ENCODE measurements at places on chromosomes 12 and 14.

DNA sequence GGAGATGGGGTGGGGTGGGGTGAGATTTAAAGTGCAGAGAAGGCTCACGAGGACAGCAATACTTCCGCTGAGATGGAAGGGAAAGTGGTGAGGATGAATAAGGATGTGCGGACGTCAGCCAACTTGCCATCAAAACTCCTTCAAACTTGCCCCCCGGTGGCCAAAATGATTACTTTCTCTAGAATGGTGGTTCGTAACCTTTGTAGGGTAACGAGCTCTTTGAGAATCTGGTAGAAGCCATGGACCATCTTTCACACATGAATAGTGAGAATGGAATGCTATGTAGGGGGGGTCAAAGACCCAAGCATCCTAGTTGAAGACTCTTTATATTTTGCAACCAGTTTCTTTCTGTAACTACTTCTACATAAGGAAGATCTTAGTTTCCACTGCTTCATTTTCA is 245.9 kb upstream of the DDHD1 start:
- DNase-seq: no peak

DNA sequence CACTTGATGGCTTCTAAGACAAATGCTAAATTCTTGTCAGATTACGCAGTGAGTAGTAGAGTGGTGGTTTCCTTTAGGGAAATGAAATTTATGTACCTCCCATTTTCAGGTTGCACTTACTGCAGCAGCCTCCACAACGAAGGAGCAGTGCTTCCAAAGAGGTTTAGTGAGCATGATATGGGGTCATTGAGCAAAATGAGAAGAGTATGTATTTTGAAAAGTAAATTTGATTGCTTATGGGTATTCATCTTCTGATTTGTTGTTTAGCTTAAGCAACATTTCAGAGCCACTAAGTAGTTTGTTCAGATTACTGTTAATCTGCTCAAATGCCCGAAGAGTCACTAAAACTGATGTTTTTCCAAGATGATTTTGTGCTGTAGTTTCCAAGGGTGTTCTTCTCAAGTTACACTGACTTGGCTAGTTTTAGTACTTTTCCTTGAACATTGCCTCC is 493.6 kb downstream of the PCNX1 start:
- no peak for DNase-seq

DNA sequence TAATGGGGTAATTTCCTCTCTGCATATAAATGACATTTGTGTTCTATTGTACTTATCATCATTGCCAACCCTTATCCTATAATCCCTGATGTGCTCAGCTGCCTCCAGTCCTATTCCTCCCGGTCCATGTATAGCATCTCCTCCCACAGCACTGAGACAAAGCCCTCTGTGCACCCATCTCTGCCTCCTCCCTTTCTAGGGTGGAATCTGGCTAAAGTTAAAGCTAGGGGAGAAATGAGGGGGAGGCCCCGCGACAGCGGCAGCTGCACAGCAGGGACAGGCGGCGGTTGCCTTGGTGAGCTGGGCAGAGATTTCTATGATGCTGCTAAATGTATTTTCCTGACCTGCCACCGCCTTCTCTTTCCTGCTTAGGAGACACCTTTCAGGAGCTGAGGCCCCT is 12.8 kb upstream of the ZDHHC22 start:
- no peak for DNase-seq

DNA sequence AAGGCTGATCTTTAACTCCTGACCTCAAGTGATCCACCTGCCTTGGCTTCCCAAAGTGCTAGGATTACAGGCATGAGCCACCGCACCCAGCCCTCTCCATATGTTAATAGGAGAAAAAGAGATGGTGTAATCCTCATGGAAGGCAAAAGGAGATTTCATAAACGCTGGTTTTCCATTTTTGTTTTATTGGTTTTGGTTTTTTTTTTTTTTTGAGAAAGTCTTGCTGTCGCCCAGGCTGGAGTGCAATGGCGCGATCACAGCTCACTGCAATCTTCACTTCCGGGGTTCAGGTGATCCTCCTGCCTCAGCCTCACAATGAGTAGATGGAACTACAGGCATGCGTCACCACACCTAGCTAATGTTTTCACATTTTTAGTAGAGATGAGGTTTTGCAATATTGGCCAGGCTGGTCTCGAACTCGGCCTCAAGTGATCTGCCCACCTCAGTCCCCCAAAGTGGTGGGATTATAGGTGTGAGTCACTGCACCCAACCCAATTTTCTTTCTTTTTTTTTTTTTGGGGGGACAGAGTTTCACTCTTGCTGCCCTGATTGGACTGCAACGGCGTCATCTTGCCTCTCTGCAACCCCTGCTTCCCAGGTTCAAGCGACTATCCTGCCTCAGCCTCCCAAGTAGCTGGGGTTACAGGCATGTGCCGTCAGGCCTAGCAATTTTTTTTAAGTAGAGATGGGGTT is 8.1 kb downstream of the PTGES3 start:
- no peak for DNase-seq

GRCh38 chr12:69569236-69569635 is 16.0 kb upstream of the CCT2 start:
- DNase-seq: no peak

DNA sequence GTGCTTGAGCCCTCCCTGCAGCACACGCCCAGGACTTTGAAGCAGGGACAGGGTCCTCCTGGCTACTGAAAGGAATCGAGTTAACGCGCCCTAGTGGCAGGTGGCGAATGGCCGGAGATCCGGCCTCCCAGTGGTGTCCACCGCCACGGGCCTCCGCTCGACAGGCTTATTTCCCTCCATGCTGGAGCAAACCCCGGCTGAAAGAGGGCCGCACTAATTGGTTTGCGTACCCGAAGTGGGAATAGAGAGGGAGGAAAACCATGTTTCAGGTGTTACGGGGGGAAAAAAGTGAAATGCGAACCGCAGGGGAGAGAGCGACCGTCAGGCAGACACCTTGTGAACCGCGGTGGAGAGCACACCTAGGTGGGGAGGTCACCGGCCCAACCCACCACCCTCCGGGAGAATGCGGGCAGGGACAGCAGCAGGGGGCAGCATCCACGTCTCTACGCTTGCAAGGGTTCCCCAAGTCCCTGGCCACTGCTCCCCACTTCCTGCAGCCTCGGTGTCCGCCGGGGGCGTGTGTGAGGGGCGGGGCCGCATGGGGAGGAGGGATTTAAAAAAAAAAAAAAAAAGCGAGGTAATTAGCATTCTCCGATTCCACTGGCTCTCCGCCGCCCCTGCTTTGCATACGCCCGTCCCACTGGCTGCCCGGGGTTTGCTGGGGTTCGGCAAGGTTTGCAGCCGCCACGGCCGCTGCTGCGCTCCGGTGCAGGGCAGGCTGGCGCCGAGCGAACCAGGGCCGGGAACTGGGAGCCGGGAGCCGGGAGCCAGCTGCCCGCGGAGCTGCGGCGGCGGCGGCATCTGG is 224.6 kb upstream of the CRY1 start:
- peak; percentile 90 for DNase-seq

DNA sequence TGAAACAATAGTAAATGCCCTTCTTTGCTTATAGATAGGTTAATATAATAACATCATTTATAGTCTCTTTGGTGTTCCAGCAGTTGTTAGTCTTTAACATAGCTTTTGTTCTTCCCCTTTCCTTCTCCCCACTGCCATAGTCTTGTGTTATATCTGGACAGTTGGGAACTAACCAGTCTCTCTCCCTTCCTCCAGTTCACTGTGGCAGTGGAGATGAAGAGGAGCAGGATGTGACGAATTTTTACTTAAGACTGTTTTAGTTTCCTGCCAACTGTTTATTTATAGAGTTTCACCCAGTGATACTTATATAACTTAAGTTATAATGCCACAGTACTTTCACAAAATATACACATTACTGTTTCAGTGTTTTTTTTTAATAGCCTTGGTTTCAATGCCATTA is 277.4 kb downstream of the PDZRN4 start:
- no peak for DNase-seq

- DNase-seq: peak; percentile 73
These were observed 20.3 kb downstream of the PRICKLE1 start for GRCh38 chr12:42568952-42569915.

DNA sequence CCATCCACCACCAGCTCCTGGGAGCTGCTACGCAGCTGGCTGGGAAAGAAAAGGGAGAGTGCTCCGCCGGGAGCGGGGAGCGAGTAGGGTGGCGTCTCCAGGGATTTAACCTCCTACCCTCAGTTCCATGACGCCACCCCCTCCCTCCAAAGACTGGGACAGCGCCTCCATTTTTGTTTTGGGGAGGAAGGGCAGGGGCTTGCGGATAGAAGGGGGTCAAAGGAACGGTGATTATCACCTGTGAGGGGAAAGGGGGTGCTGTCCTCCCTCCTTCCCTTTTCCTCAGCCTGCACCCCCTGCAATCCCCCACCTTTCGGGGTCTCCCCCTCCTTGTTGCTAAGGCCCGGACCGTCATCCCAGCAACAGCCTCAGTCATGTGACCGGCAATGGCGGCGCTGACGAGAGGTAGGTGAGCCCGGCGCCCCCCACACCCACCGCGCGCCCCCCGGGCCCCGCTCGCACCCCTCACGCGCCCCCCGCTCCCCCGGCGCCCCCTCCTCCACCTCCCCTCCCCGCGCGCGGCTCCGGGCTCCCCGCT is at the start of gene DTX3:
DTX3 (plus strand) TSS at position 371 of the 538 bp plus-strand sequence. CDS start 1,694 bp downstream, outside the sequence.
- peak; percentile 75 for DNase-seq

DNA sequence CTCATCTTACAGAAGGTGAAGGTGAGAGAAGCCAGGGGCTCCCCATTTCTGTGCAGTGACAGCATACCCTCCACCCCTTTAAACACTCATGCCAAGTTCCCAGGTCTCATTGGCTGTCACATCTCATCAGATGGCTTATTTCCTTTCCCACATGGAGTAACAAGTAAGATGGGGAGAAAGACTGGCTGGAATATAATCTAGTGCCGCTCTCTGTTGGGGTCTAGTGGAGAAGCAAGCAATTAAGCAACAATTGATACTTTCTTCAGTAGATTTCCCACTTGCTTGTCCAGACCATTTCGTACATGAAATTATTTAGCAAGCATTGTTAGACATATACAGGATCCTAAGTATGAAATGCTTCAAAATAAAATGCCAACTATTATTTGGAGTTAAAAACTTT is 92.2 kb downstream of the SLC5A8 start:
- peak; percentile 46 for DNase-seq

DNA sequence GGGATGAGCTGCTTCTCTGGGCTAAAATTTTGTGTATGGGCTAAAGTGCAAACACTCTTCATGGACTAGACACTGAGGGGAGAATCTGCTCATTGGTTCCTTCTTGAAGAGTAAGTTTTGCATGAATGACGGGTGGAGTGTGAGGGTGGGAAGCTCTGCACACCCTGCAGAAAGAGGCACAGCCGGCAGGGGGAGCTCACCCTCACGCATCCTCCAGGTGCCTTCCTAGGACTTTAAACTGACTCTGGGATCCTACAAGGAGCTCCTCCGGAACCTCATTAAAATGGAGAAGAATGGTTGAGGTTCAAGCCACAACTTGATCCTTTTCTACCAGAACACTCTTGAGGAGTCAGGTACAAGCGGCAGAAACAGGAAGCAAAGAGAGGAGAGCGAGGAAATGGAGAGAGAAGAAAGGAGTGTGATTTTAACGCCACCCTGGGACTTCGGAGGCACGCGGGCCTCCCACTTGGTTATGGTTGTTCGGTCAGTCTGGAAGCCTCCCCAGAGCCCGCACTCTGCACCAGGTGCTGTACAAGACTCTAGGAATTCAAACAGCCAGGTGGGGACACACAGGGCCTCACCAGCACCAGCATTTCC is 87.5 kb downstream of the SETD3 start:
- DNase-seq: peak; percentile 23

- DNase-seq: no peak
These were observed 471.2 kb downstream of the ATP23 start for GRCh38 chr12:58412461-58413060.

DNA sequence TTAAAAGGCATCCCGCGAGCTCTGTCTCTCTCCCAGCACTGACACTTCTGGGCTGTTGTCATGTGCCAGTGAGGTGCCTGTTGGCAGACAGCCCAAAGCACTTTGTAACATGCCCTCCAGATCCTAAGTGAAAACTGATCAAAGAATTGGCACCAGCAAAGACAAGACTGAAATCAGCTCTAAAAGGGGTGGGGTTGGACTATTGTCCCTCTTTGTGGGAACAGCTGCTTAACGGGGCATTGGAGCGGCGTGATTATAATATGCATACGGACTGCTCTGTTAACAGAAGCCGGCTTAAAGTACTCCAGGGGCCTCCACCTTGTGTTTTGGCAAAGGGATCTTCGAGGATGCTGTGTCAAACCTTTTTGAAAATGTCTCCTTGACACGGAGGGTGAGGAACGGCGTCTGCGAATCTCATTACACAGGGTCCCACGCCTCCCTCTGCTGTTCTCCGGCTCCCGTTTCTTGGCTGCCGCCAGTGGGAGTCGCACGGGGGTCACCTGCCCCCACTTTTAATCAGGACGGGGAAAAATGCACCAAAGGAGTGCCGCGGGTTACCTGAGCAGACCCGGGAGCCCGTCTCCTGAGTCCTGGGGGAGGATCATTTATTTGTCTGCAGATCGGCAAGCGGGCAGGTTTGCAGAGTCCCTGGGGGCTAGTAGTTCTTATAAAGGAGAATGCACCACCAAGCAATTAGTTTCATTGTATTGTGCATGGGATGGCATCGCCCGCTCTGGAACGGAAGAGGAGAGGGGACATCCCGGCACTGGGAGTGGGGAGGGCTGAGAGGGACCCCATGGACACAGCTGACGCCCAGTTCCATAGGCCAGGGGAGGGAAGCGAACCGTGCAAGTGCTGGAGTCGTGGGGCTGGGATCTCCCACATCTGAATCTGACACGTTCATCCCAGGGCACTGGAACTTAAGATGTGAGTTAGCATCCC is 44.3 kb downstream of the SPRING1 start:
- peak; percentile 85 for DNase-seq

DNA sequence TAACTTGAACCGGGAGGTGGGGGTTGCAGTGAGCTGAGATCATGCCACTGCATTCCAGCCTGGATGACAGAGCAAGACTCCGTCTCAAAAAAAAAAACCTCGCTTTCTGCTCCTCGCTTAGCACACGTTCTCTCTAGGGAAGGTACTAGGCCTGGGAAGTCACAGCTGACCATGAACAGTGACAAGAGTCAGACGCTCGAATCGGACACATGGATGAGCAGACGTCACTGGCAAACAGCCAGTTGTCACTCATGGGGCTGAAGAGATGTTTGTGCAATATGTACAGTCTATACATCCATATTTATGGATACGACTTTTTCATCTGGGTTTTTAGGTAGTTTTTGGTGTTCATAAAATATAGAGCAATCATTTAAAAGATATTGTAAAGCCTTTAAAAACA is 19.4 kb downstream of the TCHP start:
- no peak for DNase-seq

All from NCI-H2171 treated with DMSO at 0.1 percent for 48 hours (cell line).